ENCODE measurements at places on chromosomes 7 and 10.

- H3K36me3 ChIP-seq: no peaks in the 10 kb centered on the region
- no peak overlapping the region for H3K4me3 ChIP-seq
- no peak overlapping the region for H3K27ac ChIP-seq
- no peaks in the 10 kb centered on the region for H3K27me3 ChIP-seq
- H3K4me1 ChIP-seq: no peaks in the 10 kb centered on the region
Observed at GRCh38 chr7:110760341-110760740, 330.6 kb upstream of the LRRN3 start.

- no peaks in the 10 kb centered on the region for H3K4me1 ChIP-seq
- no peak for DNase-seq
- H3K4me3 ChIP-seq: no peak overlapping the region
- no peak overlapping the region for H3K27ac ChIP-seq
Observed at GRCh38 chr7:139902436-139903102, 73.5 kb downstream of the TBXAS1 start.

DNA sequence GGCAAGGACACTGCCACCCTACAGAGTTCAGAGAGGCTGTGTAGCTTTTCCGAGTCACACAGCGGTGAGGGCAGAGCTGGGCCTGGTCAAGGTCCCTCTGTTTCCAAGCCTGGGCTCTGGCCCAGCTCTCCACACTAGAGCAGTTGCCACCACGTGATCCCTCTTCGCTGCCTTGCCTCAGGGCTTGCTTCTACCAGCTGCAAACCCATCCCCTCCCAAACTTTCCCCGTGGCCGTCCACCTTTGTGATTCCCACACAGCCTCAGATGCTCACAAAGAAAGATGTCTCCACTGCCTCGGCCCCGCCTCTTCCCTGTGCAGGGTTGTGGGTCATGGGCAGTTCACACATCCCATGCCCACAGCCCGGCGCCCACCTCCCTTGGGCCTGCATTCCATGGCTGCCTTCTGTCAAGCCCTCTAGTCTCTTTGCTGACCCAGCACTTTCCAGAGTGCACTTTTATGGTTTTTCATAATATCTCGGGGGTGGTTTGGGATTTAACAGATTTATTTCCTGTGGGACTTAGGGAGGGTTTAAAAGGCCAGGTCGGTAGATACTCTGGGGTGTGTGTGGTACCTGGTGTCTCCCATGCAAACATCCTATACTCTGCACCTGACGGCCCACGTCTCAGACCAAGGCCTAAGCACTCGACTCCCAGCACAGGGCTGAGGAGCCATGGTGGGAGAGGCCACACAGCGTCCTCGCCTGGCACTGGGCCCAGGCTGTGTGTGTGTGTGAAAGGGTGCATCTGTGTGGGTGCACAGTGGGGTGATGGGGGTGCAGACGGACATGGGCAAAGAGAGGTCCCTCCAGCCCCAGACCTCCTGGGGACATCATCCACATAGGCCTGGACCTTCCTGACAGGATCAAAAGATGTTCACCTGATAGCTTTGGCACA, 59.6 kb downstream of the PKD1L1 start:
- no peak overlapping the region for H3K4me3 ChIP-seq
- H3K4me1 ChIP-seq: no peaks in the 10 kb centered on the region
- H3K36me3 ChIP-seq: no peaks in the 10 kb centered on the region
- H3K27ac ChIP-seq: no peak overlapping the region

DNA sequence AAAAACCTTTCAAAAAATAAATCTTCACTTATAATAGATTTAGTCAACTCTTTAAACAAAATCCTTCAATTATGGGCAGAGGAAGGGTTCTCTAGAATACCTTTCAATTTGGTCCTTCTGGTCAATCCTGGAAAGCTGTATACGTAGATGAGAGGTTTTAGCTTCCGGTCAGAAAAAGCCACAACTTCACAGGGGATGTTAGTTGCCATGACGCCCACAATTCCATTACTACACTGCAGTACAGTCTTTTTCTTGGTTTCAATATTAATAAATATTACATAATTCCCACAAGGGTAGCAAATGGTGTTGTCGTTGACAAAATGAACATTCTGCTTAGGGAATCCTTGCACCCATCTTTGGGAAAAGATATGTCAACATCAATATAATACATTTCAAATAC, 1.7 kb downstream of the CFAP43 start:
- H3K36me3 ChIP-seq: no peaks in the 10 kb centered on the region
- no peaks in the 10 kb centered on the region for H3K27me3 ChIP-seq
- peaks cover 3% of the 10 kb centered on the region for H3K4me1 ChIP-seq
- no peak overlapping the region for H3K27ac ChIP-seq

DNA sequence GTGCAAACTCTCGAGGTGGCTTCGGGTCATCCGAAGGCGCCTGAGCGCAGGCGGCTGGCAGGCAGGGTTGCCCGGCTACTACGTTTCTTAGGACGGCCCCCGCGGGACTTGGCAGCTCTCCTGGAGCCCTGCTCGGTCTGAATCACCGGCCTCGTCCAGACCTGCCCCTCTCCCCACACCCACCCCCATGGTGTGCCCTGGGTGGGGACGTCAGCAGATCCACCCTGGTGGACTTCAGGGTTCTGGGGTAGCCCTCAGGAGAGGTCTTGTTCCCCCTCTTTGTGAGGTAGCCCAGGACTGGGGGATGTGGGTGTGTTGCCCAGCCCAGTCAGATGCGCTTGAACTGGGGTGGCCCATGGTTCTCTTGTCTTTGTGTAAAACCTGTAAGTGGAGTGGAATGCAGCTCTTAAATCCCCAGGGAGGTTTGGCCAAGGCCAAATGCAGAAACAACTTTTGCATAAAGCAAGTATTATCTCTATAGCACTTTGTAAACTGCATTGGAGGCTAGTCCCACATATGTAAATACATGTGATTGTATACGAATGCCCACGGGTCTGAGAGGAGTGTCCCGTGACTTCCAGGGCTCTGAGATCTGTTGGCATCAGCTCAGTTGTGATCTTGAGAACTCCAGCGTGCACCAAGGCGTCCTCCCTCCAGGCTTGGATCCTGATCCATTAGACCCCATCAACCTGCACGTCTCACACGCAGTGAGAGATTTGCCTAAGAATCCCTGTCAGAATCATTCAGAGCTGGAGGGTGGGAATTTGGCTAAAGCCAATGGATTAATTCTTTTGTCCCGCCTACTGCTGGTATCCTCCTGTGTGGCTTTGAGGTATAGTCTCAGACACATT, 1.8 kb downstream of the PFKFB3 start:
- peaks cover 25% of the 10 kb centered on the region for H3K4me1 ChIP-seq
- DNase-seq: peak; percentile 98
- H3K27ac ChIP-seq: peak overlapping the region; percentile 57
- H3K36me3 ChIP-seq: no peaks in the 10 kb centered on the region
